Left ventricle myocardium superior (tissue), 1 donor: ENCODE measurements at places on chromosomes 2 and 18.

DNA sequence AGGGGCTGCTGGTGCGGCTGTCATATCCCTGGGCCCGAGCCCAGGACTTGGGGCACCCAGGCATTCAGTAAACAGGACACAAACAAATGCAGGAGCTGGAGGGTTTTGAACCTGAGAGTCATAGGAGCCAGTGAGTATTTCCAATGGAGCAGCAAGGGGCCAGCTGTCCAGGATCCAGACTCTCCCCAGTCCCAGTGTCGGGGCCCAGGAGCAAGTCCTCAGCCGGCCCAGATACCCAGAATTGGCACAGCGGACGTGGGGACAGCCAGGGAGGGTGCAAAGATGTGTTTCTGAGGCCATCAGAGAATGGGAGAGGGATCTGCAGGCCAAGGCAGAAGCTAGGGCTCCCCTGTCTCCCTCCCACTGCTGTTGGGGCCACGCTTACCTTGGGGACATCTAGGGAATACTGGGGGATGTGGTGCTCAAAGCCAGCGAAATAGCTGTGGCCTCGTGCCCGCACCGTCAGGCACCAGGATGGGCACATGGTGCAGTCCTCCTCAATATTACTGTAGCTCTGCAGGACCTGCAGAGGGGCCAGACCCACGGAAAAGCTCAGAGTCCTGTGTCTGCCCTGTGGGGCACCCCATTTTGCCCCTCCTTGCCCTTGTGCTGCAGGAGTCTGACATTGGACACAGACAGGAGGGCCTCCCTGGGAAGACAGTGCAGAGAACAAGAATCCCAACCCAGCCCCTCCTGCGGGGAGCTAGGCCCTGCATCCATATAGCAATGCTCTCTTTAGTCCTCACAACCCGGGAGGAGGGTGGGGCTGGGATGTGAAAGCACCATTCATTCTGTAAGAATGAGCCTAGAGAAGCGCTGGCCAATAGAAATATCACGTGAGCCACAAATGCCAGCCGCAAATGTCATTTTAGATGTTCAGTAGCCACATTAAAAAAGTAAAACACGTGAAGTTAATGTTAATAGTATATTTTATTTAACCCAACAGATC, 15.4 kb downstream of the CFAP65 start:
- DNase-seq, result no peak

DNA sequence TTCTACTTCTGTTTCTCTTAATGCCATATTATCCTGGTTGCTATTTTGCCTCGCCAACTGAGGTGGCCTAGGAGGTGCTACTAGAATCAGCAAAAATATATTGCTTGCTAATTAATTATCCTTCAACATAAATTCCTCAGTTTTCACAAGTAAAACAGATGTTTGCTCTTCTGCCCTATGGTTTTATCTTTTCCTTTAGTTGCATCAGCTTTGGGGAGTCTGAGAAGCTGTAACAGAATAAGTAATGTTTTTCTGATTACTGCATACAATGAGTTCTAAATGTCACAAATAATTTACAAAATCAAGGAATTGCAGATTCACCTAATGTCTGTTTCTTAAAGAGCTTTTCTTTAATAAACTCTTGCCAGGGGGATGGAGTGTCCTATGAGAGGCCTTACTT, 36.7 kb downstream of the GULP1 start:
- no peak for DNase-seq

DNA sequence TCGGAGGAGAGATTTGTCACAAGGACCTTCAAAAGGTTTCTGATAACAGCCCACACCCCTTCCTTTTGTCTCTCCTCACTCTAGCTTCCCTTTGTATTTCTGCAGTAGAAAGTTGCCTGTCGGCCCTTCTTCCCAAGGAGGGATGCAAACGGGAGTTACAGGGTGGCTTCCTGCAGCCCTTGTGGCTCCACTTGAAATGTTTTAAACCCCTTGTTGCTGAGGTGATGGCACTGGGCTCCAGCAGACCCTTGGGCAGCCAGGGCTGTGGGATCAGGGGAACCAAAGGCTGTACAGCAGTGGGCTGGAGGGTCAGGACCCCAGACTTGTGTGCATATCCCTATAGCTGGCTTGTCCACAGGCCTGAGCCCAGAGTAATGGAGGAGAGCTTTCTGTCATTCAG, 62.1 kb downstream of the COA5 start:
- no peak for DNase-seq

- DNase-seq, result no peak
These were observed 88.4 kb upstream of the RND3 start for GRCh38 chr2:150575861-150576260.

DNA sequence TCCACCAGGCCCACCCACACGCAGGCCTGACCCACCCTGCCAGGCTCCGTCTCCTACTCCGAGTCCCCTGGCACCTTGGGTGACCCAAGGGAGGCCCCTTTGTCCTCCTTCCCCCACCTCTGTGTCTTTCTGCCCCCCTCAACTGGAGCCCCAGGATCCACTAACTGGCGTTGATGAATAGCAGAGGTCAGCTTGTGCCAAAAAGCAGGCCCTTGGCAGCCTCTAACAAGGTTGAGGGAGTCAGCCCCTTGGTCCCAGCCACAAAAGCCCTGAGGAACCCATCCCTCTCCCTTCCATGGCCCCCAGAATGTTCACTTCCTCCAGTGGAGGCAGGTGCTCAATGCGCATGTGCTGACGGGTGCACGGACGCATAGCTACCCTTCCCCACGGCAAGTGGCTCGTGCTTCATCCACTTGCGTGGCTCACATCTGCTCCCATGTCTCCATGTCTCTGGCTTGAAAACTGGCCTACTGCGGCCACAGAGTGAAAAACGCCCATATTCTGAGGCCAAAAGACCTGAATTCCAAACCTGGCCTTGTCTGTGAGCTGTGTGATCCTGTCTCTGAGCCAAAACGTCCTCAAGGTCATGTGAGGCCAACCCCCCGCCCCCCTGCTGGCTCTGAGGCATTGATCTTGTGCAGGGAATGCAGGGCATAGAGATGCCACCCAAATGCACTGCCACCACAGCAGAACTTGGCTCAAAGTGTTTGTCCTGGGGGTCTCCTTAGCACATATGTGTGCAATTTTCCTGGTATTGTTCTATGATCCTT, 19.0 kb upstream of the PTMA start:
- DNase-seq, result no peak

- no peak for DNase-seq
These were observed 84.8 kb upstream of the RND3 start for GRCh38 chr2:150572194-150572766.

DNA sequence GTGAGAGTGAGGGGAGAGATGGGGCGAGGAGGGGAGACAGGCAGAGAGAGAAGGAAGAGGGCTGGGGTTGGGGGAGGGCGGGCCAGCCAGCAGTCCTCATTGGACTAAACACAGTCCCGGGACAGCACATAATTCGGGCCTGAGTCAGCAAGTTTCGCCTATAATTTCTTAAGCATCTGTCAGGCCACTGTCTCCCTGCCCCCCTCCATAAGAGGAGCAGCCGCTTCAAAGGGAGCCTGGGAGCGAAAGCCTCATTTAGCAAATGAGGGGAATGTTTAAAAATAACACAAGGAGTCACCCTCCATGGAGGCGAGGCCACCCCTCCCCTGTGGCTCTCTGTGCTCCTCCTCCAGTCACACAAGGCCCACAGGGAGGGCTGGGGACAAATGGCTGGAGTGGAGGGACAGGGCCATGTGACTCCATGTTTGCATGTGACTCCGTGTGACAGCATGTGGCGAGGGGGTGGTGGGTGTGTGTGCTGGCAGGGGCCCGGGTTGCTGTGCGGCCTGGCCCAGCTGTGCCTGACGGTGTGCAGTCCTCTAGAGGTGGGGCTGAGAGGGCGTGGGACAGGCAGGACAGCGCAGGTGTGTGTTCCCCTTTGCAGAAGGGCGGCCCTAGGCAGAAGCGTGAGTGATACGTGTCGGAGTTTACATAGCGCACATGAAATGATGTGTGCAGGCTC, 162.4 kb downstream of the CELF4 start:
- peak; percentile 64 for DNase-seq
